ENCODE measurements at places on chromosomes 6 and 20.

GRCh38 chr6:23537828-23538227 is 588.2 kb upstream of the NRSN1 start:
- no peak for DNase-seq

- no peak for DNase-seq
These were observed 13.0 kb upstream of the ABHD16B start for GRCh38 chr20:63848003-63848911.

DNA sequence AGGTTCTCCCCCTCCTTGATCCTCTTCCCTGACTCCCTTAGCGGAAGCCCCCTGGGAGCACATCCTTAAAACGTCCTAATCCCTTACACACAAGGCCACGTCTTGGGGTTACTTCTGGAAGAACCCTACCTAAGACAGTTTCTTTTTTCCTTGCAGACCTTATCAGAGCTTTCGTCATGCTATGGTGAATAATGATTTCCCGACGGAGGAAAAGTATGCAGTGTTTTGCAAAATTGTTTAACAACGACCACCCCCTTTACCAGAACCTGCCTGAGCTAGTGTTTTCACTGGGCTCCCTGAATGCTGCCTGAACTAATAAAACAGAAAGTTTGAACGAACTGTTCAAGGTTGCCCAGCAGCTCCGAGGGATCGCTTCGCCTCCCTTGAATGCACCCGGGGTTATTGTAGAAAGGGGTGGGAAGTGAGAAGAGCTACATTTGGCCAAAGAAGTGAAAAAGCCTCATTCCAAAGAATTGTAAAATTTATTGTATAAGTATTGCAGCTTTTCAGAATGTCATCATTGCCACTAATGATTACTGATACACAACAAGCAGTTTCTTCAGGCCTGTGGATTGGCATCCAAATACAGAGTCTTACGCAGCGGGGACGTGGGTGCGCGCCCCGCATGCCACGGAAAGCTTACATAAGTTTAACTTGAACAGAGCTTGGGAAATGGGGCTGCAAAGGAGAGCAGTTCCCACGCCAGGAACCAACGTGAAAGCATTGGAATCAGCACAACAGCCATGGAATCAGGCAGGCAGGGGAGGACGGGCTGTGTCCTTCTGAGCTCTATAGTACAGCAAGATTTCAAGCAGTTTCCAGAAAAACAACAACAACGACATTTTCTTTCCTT is 27.9 kb upstream of the ZBP1 start:
- DNase-seq, result no peak

DNA sequence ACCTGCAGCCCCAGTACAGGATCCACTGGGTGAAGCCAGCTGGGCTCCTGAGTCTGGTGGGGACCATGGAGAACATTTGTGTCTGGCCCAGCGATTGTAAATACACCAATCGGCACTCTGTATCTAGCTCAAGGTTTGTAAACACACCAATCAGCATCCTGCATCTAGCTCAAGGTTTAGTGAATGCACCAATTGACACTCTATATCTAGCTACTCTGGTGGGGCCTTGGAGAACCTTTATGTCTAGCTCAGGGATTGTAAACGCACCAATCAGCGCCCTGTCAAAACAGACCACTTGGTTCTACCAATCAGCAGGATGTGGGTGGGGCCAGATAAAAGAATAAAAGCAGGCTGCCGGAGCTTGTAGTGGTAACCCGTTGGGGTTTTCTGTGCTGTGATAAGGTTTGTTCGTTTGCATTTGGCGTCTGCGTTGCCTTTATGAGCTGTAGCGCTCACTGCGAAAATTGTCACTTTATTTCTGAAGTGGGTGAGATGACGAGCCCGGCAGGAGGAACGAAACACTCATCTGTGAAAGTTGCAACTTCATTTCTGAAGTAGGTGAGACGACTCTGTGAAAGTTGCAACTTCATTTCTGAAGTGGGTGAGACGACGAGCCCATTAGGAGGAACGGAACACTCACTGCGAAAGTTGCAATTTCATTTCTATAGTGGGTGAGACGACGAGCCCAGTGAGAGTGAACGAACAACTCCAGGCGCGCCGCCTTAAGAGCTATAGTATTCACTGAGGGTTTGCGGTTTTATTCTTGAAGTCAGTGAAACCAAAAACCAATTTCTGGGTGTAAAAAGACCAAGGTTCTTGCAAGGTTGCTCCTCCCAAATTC is 31.1 kb downstream of the SERPINB6 start:
- DNase-seq, result no peak

DNA sequence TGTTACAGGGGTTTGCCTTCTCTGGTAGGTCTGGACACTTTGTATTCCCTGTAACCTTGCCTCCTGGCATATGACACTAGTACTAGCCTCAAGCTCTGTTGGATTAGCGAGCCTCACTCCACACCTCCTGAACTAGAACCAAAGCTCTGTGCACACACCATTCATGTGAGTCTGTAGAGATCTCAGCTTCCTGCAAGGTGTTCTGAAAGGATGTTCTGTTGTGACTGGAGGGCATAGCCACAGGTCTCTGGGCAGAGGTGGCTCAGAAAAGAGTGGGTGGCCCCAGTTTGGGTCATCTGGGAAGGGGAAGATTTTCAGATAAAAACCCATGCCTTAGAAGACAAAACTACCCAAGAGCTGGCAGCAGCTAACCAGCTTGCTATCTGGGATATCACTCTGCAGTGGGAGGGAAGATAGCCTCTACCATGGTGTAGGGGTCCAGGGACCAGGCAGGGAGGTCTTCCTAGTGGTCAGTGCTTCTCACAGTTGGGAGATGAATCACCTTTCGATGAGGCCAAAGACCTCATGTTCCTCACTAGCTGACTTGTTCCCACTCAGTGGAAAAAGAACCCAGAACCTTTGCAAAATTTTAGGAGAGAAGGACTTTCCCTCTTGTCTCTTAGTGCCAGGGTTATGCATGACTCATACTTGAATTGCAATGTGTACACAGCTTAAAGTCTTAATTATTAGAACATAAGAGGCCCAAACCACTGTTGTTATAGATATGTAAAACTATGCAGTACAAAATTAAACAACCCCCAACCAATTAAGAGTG is 41.4 kb downstream of the HLA-F start:
- no peak for DNase-seq

DNA sequence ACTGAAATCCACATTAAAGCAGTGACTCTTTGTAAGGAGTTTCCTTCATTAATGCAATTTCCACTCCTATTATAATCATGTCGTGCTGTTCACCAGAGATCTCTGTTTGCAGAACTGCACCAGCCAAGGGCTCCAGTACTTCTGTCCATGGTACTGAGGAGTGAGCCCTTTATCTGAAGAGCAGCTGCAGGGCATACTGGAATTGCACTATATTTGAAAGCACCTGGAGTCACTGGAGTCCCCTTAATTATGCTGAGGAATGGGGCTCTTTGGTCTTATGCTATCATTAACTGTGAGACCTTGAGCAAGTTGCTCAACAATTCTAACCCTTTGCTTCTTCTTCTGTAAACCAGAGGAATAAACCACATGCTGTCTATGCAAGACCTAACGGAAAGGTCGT is 61.7 kb upstream of the NUP153 start:
- no peak for DNase-seq

DNA sequence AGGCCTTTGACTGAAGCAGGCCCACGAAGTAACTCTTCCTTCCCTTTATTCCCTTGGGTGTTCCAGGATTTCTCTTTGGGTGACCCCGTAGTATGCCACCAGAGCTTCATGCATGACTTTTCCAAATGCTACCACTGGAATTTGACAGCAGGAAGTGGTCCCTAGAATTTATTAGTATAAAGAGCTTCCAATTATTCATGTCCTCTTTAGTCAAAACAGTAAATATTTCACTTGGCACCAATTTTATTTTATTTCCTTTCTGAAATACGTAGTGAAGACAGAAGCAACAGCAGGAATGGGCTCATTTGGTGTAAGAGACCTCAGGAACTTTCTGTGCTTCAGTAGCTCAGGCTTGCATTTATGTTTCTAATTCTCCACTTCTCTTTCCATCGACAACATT is 151.3 kb downstream of the LCA5 start:
- no peak for DNase-seq

GRCh38 chr6:110352563-110353262 is 5.4 kb downstream of the METTL24 start:
- DNase-seq, result no peak

DNA sequence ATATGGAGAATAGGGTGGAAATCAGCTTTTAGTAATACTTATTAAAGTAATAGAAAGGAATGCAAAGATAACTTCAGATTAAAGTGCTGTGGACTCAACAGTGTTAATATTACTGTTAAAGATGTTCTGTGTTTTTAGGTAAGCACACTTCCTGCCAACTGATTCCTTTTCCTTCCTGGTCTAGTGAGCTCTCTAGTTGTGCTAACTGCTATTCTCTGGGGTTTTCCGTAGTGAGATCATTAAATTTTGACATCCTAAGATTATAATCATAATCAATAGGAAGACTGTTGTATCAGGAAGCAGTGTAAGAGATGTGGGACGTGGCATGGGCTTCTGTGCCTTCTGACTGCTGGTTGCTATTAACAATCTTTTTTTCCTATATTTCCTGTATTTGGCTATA is 1.2 kb upstream of the TMEM217 start:
- no peak for DNase-seq

- no peak for DNase-seq
These were observed 68.3 kb downstream of the FHL5 start for GRCh38 chr6:96631248-96631647.

DNA sequence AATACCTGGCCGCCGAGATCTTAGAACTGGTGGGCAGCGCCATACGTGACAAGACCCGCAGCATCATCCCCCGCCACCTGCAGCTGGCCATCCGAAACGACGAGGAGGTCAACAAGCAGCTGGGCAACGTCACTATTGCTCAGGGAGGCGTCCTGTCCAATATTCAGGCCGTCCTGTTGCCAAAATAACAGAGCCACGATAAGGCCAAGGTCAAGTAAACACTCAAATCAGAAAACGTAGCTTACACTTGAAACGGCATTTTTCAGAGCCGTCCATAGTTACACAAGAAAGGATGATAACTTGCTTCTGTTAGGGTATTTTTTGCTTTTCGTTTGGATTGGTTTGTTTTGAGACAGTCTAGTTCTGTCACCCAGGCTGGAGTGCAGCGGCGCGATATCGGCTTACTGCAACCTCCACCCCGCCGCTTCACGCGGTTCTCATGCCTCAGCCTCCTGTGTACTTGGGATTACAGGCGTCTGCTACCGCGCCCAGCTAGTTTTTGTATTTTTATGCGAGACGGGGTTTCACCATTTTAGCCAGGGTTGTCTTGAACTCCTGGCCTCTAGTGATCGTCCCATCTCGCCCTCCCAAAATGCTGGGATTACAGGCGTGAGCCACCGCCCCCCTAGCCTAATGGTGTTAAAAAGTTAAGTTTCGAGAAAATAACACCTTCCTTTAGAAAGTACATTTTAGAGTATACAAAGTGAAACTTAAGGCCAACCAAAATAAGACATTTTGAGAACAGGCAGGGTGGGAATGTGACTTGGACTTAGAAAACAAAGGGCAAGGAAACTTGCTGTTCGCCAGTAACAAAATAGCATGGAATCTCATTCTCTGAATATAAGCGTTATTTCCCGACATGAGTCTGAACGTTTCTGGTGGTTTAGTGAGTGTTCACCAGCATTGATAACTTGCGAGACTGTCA is 42.8 kb upstream of the HFE start:
- DNase-seq, result no peak

DNA sequence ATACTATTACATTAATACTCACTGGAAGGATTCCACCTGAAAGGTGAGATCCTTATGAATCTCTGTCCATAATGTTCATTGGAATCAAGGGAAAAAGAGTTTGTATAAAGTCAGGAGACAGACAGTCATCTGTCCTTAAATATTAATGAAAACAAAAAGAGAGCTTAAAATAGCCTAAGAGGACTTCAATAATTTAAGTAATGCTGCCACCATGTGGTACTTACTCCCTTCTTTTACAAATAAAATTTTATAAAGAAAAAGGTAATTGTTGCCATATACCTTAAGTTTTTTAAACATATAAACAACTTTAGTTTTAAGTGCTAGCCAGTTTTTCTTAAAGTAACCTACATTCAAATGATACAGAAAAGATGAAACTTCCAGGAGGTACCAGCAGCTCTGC is 5.1 kb downstream of the BLOC1S5 start:
- no peak for DNase-seq

DNA sequence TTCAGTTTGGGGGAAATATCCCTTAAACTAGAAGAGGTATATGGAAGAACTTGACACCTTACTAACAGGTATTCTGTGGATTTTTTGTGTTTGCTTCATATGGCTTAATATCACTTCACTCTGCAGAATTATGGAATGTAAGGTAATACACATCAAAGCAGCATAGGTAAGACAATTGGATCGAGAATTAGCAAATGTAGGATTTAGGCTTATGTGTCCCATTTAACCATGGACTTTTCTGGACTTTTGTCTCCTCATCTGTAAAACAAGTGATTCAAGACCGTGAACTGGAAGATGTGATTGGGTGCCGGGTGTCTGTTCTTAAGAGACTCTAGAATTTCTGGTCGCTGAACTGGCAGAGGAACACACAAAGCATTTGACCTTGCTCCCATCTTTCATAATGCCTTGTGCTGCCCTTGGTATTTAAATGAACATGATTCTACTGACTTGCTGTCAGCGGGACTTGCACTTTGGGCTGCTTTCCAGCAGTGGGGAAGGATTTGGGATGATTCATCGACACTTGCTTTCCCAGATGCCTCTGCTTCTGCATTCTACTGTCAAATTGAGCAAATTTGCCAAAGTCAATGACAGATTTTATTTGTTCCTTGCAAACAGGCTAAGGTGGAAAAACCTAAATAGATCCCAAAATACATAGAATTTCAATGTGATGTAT is 199.8 kb downstream of the PLCB1 start:
- DNase-seq, result no peak

DNA sequence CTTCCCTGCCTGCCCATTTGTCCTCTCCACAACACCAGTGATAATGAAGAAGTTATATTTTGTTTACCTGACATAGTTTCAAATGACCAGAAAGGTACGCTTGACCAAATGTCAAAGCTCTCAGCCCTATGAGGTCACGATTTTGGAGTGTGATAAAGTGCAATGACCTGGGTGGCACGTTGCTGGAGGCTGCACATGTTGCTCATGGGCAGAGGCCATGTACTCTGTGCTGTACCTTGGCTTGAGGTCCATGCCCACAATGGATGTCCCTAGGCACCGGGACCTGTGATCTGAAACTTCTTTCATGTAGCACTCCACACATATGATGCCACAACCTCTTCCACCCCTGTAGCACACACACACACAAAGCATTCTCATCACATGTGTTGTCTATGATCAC is 164.0 kb upstream of the HEY2 start:
- no peak for DNase-seq

DNA sequence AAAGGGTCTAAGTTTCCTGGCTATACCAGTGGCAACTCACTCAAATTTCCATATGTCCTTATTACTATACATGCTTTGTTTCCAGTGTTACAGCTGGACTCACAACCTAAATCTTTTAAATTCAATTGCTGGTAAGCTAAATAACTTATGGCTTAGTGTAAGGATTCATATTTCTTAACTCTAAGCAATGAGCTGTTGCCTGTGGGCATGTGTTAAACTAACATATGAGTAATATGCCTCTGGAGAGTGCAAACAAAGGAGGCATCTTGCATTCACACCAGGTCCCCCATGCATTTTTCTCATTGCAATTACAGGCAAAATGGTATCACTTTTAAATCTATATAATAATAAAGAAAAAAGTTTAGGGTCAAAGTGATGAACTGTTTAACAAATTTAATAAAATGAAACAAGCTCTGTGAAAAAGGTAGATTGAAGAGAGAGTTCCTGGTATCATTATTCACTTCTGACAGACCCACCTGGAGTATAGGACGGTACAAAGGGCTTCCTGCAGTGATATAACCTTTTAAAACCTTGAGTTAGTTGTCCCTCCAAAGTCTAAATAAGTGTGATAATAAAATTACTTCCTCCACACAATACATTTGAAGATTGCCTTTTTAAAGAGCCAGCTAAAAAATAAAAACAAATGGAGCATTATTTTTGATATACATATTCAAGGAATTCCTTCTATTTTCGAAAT is 57.6 kb upstream of the HMGCLL1 start:
- no peak for DNase-seq

Measured in T1000 (cell line).